Erythroblast (primary cell): ENCODE measurements at places on chromosomes 5 and 9.

- no peak for DNase-seq
These were observed 6.9 kb upstream of the PDLIM4 start for GRCh38 chr5:132250547-132250946.

- peak; percentile 59 for DNase-seq
These were observed 25.7 kb upstream of the CHD1 start for GRCh38 chr5:98954392-98955028.

DNA sequence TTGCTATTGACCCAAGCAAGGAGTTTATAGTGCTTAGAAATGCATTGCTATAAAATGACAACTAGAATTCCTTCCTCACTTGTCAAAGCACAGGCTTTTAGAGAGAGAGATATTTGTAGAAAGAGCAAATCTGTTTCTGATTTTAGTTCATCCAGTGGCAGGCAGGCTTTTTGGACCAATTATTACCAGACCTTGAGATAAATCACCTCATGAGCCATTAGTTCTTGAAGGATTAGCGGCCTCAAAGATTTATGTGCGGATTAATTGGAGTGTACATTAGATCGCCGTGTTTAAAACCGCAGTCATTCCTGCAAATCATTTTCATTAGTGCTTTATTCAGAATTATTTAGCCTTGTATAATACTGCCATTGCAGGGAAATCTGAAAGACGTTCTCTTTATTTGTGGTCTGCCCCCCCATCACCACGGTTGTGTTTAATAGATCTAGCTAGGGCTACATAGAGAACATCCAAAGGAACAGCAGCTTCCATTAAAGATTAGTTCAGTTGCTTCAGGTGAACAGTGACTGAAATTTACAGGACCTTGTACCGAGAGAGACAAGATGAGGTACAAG, 28.8 kb upstream of the TJP2 start:
- DNase-seq: no peak

DNA sequence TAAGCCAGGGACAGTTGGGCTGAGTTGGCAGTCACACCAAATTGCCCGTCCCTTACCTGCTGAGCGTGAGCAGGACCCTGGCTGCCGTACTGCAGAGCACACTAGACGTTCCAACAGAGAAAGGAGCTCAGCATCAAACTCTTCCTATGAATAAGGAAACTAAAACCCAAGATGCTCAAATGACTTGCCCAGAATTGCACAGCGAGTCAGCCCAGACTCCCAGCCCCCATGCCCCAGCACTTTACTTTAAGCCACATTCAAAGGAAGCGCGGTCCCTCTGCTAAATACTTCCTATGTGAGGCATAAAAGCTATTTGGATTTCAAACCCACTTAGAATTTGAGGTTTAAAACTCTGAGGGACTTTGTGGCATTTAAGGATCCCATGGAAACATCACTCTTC, 23.9 kb downstream of the PAX5 start:
- no peak for DNase-seq

DNA sequence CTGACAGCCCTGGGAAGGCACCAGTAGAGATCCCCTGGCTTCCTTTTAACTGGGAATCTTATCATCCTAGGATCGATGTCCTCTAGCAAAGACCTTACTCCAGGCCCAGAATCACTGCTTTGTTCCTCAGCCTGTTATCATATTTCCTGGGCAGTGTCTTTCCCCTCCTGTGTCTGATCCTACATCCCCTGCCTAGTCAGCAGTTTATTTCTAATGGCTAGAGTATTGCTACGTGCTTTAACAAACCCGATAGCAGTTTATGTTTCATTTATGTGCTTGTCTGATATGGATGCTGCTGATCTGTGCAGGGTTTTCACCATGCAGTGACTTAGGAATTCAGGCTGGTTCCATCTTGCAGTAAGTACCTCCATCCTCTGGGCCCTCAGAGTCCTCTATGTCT, 20.9 kb upstream of the BARX1 start:
- no peak for DNase-seq

GRCh38 chr9:68979538-68980314, 34.2 kb downstream of the PRKACG start:
- DNase-seq: no peak

DNA sequence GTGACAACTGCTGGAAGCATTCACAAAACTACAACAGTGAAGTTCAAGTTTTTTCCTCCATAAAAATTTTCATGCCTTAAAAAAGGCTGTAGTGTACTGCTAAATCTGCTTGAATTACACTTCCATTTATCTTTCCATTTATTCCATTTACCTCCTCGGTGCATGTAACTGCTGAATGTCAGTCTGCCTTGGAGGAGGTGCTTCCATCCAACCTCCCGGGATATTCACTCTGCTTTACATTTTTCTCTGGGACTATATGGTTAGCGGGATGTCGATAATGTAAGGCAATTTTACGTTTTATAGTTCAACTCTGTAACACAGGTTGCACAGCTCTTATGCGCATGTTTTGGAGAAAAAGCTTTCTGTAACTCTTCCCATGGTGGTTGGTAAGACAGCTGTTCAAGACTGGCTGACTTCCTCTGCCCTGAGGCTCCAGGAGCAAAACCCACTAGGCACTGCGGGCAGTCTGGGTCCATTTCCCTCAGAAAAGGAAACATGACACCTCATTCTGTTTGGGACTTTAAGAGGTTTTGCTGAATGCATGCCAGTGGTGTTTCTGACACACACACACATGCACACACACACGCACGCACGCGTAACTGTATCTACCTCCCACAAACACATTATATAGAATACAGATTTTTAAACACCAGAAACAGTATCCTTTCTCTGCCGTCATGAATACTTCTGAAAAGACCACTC, 66.1 kb downstream of the SPTLC1 start:
- no peak for DNase-seq

GRCh38 chr5:115858396-115858795, 16.7 kb downstream of the AP3S1 start:
- DNase-seq: no peak

DNA sequence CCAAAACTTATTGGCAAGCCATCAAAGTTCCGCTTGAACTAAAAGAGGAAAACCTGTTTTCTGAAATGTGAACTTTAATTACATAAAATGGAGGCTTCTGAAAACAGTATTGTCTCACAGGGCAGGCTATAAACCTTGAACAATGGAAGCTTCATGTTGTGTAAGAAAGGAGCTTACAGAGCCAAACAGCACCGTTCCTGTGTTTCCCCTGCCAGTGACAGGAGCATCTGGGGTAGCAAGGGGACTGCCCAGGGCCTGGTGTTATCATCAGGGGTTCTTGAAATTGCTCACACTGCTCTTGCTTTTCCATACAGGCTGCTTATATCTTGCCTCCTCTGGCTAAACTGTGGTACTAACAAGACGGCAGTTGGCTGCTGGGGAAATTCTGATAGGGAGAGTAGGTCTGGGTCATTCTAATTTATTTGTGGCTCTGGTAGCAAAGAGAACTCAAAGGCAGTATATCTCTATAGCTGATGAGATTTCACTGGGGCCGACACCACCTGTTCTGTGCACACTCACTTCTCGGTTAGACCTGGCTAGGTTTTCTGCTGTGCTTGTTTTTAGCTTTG, 40.4 kb downstream of the BASP1 start:
- DNase-seq: no peak

DNA sequence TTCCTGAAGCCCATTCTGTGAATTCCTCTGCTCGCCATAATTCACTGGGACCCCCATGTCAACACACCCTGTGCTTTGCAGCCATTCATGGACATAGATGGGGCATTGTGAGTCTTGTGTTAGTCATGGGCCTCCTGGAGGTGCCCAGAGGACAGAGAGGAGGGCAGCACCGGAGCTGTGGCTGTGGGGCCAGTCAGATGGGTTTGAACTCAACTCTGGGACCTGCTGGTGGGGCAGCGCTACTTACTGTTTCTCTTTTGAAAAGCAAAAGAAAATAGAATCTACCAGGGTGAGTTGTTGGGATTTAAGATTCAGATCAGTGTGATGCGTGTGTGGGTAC, 11.3 kb upstream of the EXOC3 start:
- DNase-seq: no peak

- DNase-seq: no peak
These were observed 10.2 kb upstream of the RFK start for GRCh38 chr9:76404401-76404800.

DNA sequence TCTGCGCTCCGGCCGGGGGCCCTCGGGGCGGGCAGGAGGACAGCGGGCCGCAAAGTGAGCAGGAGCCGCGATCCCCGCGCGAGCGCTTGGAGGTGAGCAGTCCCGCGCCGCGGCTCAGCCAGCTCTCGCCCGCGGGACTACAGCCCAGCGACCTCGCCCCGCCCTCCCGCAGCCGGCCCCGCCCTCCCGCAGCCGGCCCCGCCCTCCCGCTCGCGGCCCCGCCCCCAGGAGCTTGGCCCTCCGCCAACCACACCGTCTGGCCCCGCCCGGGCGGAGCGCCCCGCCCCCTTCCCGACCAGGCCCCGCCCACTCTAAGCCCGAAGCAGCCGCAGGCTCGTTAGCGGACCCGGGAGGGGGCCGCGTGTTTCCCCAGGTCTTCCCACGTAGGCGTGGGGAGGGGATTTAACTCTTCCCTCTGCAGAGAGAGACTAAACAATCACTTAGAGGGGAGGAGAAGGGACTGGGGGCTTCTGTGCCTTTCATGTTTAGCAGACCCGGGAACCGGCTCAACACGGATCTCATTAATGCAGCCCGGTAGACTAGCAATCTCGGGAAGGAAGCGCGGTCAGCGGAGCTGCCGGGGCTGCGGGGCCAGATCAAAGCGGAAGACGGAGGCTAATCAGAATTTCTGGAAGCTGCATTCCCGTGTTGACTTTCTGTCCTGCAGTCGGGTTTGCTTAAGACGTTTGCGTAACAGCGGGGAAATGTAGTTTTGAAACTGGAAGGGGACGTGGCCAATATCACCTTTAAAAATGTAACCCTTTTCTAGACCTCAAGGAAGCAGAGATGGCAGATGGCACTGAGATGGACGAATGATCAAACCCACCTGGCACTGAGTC, at the start of gene MYO10:
MYO10 (minus strand) TSS at position 139 of the 839 bp plus-strand sequence. CDS start 480 bp downstream, outside the sequence.
- DNase-seq: peak; percentile 87

- DNase-seq: no peak
These were observed 417.9 kb downstream of the NFIB start for GRCh38 chr9:13896047-13896446.

- peak; percentile 13 for DNase-seq
These were observed 119.9 kb upstream of the BOD1 start for GRCh38 chr5:173736374-173736773.

DNA sequence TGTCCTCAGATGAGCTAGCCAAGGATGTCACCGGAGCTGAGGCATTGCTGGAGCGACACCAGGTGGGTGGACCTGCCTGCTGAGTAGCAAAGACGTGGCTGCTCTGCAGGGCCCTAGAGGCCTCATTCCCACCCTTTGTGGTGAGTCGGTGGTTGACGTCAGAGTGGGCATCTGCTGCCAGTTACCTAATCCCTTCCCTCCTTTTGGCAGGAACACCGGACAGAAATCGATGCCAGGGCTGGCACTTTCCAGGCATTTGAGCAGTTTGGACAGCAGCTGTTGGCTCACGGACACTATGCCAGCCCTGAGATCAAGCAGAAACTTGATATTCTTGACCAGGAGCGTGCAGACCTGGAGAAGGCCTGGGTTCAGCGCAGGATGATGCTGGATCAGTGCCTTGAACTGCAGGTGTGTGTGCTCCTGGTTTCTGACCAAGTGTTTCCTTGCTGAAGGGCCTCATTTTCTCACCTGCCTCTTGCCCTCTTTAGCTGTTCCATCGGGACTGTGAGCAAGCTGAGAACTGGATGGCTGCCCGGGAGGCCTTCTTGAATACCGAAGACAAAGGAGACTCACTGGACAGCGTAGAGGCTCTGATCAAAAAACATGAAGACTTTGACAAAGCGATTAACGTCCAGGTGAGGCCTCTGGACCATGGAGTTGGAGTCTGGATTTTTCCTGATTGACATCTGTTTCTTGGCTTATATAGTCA, 48.9 kb downstream of the DYNC2I2 start:
- no peak for DNase-seq

DNA sequence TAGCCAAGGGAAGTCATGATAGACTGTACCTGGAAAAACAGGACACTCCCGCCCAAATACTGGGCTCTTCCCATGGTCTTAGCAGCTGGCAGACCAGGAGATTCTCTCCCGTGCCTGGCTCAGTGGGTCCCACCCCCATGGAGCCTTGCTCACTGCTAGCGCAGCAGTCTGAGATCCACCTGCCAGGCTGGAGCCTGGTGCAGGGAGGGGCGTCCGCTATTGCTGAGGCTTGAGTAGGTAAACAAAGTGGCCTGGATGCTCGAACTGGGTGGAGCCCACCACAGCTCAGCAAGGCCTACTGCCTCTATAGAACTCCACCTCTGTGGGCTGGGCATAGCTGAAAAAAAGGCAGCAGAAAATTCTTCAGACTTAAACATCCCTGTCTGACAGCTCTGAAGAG, 10.1 kb upstream of the THG1L start:
- DNase-seq: no peak

DNA sequence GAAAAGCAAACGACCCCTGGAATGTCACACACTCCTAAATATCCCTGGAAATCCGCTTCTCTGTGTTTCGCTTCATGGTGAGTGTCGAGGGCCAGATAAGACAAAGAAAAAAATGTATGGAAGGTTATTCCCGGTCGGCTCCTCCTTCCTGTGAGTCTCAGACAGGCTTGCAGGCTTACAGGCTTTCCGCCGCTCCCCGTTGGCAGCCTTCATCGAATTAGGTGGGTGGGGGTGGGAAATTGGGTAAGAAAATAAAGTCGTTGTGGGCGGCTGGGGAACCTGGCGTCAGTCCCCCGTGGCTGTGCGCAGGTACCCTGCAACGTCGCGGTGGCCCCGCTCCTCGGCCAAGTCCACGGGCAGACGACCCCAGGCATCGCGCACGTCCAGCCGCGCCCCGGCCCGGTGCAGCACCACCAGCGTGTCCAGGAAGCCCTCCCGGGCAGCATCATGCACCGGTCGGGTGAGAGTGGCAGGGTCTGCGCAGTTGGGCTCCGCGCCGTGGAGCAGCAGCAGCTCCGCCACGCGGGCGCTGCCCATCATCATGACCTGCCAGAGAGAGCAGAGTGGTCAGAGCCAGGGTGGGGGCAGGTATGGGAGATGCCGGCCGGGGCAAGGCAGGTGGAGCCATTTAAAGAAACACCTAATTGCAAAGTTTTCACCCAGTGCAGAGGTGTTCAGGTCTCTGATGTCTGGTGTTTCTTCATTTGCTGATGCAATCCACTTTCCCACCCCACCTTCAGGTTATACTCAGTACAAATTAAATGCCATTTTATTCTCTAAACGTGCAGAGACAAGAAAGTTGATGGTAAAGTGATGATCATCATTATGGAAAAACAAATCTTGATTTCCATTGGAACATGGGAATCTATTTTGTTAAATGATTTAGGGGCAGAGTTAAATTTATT, 3.2 kb downstream of the CDKN2B start:
- DNase-seq: no peak
